Aorta (tissue), 5 donors: ENCODE measurements at places on chromosomes 3 and 15.

- H3K36me3 ChIP-seq, result peaks cover 2% of the 10 kb centered on the region
- no peak overlapping the region for H3K4me3 ChIP-seq
- no peak overlapping the region for H3K27ac ChIP-seq
- H3K4me1 ChIP-seq, result no peaks in the 10 kb centered on the region
Observed at GRCh38 chr3:71560665-71561064, 22.9 kb downstream of the FOXP1 start.

DNA sequence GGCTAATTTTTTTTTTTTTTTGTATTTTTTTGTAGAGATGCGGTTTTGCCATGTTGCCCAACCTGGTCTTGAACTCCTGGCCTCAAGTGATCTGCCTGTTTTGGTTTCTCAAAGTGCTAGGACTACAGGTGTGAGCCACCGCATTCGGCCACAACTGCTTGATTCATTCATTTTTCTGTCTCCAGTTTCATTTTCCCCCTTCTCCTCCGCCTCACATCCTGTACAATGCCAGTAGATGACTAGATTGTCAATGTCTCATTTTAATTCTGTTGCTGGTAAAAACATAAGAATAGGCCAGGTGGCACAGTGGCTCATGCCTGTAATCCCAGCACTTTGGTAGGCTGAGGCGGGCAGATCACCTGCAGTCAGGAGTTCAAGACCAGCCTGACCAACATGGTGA is 12.0 kb upstream of the ZNF592 start:
- no peaks in the 10 kb centered on the region for H3K27me3 ChIP-seq
- H3K4me3 ChIP-seq, result no peak overlapping the region
- H3K4me1 ChIP-seq, result no peaks in the 10 kb centered on the region
- no peaks in the 10 kb centered on the region for H3K36me3 ChIP-seq

DNA sequence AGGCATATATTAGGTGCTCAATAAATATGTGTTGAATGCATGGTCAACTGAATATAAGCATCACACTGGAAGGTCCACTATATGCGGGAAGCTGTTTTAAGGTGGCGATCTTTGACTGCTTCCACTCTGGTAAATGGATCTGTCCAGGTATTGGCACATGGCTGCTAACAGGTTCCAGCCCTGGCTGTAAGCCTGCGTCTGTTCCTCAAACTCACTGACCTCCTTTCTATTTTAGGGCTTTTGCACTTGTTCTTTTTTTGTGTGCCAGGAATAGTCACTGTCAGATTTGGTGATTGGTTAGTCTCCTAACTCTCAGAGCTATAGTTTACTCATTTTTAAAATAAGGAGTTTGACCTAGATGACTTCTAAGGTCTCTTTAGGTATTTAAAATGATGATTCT is 46.2 kb downstream of the ADAMTSL3 start:
- DNase-seq, result no peak
- H3K27me3 ChIP-seq, result no peaks in the 10 kb centered on the region
- H3K4me3 ChIP-seq, result no peak overlapping the region
- no peaks in the 10 kb centered on the region for H3K36me3 ChIP-seq
- H3K27ac ChIP-seq, result no peak overlapping the region
- peaks cover 6% of the 10 kb centered on the region for H3K4me1 ChIP-seq

DNA sequence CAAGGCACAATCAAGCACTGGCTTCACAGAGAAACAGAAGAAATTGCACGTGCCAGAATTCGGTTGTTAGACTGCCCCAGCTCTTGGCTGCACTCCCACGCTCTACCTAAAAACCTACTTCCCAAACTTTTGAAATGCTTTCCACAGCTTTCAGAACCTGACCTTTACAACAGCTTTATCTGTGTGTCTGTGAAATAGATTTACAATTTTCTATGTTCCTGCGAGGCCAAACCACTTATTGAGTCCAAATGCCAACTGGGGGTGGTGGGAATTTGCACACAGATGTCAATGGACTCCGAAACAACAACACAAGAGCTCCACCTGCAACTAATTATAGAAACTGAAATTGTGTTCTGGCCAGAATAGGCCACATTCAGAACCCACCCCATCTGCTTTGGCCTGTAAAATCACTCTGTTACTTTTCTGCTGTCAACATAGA is 44.6 kb downstream of the ERC2 start:
- no peak for DNase-seq
- no peak overlapping the region for H3K4me3 ChIP-seq
- H3K36me3 ChIP-seq, result no peaks in the 10 kb centered on the region
- H3K4me1 ChIP-seq, result no peaks in the 10 kb centered on the region
- H3K27me3 ChIP-seq, result no peaks in the 10 kb centered on the region

GRCh38 chr3:129556890-129557547 is 14.0 kb downstream of the H1-8 start:
- no peak for DNase-seq
- no peak overlapping the region for H3K27ac ChIP-seq
- no peaks in the 10 kb centered on the region for H3K36me3 ChIP-seq
- H3K4me3 ChIP-seq, result no peak overlapping the region

GRCh38 chr3:95883801-95884200 is 930.6 kb upstream of the EPHA6 start:
- H3K4me1 ChIP-seq, result no peaks in the 10 kb centered on the region
- no peaks in the 10 kb centered on the region for H3K36me3 ChIP-seq
- H3K27ac ChIP-seq, result no peak overlapping the region
- DNase-seq, result no peak
- H3K4me3 ChIP-seq, result no peak overlapping the region
- no peaks in the 10 kb centered on the region for H3K27me3 ChIP-seq

DNA sequence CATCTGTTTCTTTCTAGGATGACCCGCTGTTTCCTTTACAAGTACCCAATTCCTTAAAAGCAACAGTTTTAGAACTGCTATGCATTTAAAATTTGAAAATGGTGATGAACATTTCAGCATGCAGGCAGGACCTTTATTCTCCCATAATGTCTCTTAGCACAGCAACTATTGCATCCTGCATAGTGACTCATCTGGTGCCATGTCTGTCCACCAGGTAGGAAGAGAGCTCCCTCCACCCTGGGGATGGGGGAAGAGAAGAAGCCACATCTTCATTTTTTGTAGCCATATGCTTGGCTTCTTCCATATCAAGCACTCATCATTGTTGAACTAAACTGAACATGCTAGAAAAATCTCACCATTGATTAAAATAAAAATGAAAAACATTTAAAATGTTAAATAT is 9.9 kb downstream of the GPR15 start:
- no peak overlapping the region for H3K4me3 ChIP-seq
- no peaks in the 10 kb centered on the region for H3K4me1 ChIP-seq

GRCh38 chr3:129602730-129603560 is 3.5 kb downstream of the PLXND1 start:
- no peaks in the 10 kb centered on the region for H3K36me3 ChIP-seq
- no peaks in the 10 kb centered on the region for H3K27me3 ChIP-seq
- no peaks in the 10 kb centered on the region for H3K4me1 ChIP-seq
- DNase-seq, result peak; percentile 91
- H3K27ac ChIP-seq, result no peak overlapping the region
- H3K4me3 ChIP-seq, result no peak overlapping the region

GRCh38 chr3:45646051-45646585 is 43.1 kb upstream of the SACM1L start:
- H3K27me3 ChIP-seq, result no peaks in the 10 kb centered on the region
- H3K36me3 ChIP-seq, result no peaks in the 10 kb centered on the region
- H3K27ac ChIP-seq, result peak overlapping the region; percentile 50
- no peak overlapping the region for H3K4me3 ChIP-seq

- no peak for DNase-seq
- H3K4me1 ChIP-seq, result peaks cover 3% of the 10 kb centered on the region
- H3K27ac ChIP-seq, result no peak overlapping the region
- no peaks in the 10 kb centered on the region for H3K36me3 ChIP-seq
Observed at GRCh38 chr15:73617913-73618312, 15.3 kb downstream of the NPTN start.

DNA sequence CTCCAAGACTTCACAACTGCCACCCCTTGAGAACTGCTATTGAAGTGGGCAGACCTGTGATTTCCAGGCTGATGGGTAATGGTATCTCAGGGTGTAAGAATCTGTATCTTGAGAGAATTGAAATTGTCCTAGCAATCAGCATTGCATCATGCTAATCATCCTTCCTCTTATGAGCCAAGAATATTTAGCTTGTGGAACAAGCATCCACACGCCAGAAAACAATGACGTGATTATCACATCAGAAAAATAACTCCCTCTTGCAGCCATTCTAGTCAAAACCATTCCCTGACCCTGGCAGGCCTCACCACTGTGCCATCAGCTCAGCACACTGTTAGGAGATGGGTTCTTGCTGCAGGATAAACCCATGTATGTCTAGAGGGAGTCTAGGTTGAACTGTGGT is 6.7 kb downstream of the BCL2L10 start:
- no peak overlapping the region for H3K4me3 ChIP-seq
- no peaks in the 10 kb centered on the region for H3K27me3 ChIP-seq
- no peak for DNase-seq
- H3K4me1 ChIP-seq, result no peaks in the 10 kb centered on the region

DNA sequence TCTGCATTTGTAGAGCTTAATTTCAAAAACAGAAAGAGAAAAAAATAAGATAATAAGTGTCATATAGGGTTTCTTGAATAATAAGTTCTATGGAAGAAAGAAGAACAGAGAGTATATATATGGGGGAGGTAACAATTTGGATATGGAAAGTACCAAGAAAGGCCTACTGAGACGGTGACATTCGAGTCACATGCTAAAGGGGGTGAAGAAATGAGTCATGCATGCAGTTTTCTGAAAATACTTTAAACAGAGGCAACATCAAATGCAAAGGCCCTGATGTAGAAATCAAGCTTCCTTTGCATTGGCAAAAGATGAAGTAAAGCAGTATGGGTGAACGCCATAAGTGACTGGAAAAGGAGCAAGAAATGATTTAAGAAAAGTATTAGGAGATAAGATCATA is 371.6 kb upstream of the ZNF385D start:
- no peak overlapping the region for H3K4me3 ChIP-seq
- no peaks in the 10 kb centered on the region for H3K4me1 ChIP-seq
- no peak overlapping the region for H3K27ac ChIP-seq
- H3K36me3 ChIP-seq, result no peaks in the 10 kb centered on the region
- DNase-seq, result no peak

- H3K4me1 ChIP-seq, result peaks cover 3% of the 10 kb centered on the region
- no peak overlapping the region for H3K27ac ChIP-seq
Observed at GRCh38 chr3:114192136-114192535, 13.3 kb upstream of the DRD3 start.
